ENCODE measurements at places on chromosomes 6 and 20. TPM values are rescaled to one million over a fixed set of nuclear protein-coding genes. Genes with fewer than 3 reads are reported as not detected.

CPNE5 gene
- total RNA-seq: not detected

GRCh38 chr6:14309951-14310445 lies 192.4 kb downstream of the CD83 start:
- DNase-seq: no peak
- no peaks in the 10 kb centered on the region for H3K27me3 ChIP-seq
- peaks cover 10% of the 10 kb centered on the region for H3K4me1 ChIP-seq
- H3K36me3 ChIP-seq: no peaks in the 10 kb centered on the region

- H3K4me3 ChIP-seq: no peak overlapping the region
- H3K36me3 ChIP-seq: peaks cover 14% of the 10 kb centered on the region
- H3K27me3 ChIP-seq: no peaks in the 10 kb centered on the region
- no peak overlapping the region for H3K27ac ChIP-seq
- H3K4me1 ChIP-seq: no peaks in the 10 kb centered on the region
- DNase-seq: no peak
Measured at GRCh38 chr6:158539413-158539812, 20.5 kb upstream of the TMEM181 start.

WRNIP1 gene
- total RNA-seq: 36.9 TPM

- no peaks in the 10 kb centered on the region for H3K27me3 ChIP-seq
- no peaks in the 10 kb centered on the region for H3K36me3 ChIP-seq
- no peaks in the 10 kb centered on the region for H3K4me1 ChIP-seq
- H3K4me3 ChIP-seq: no peak overlapping the region
- no peak overlapping the region for H3K27ac ChIP-seq
Measured at GRCh38 chr6:137717074-137718073, 149.7 kb upstream of the TNFAIP3 start.

GRCh38 chr20:39676857-39677391 lies 714.8 kb downstream of the DHX35 start:
- no peak overlapping the region for H3K27ac ChIP-seq
- no peak for DNase-seq
- H3K36me3 ChIP-seq: no peaks in the 10 kb centered on the region
- no peak overlapping the region for H3K4me3 ChIP-seq
- no peaks in the 10 kb centered on the region for H3K27me3 ChIP-seq

HLA-DMB gene
- total RNA-seq: 32.4 TPM

FKBP5 gene
- total RNA-seq: 14.3 TPM

LRRN4 gene
- 2.6 TPM for total RNA-seq

DNA sequence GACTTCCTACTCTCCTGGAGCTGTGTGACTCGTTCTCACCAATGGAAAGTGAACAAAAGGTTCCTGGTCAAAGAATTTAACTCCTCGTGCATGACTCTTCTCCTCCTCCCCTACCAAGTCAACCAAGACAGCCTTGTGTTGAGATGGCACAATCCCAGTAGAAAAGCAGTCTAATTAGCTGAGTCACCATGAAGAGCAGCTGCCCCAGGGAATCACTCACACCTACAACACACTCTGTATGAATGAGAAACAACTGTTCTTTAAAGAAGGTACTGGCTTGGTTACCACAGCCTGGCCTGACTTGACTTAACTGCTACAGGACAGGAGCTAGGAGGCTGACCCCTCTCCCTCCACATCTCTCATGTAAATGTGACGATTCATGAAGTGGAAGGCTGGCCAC lies 2.9 kb upstream of the HLA-DOB start:
- H3K36me3 ChIP-seq: no peaks in the 10 kb centered on the region
- H3K4me3 ChIP-seq: no peak overlapping the region
- H3K4me1 ChIP-seq: peaks cover 12% of the 10 kb centered on the region
- no peak for DNase-seq

- H3K27me3 ChIP-seq: no peaks in the 10 kb centered on the region
- no peaks in the 10 kb centered on the region for H3K4me1 ChIP-seq
- no peak overlapping the region for H3K27ac ChIP-seq
- DNase-seq: no peak
Measured at GRCh38 chr20:29740601-29740950, 1516.9 kb upstream of the DEFB115 start.

- DNase-seq: peak; percentile 95
- peaks cover 94% of the 10 kb centered on the region for H3K27me3 ChIP-seq
- H3K27ac ChIP-seq: no peak overlapping the region
- H3K4me1 ChIP-seq: peaks cover 9% of the 10 kb centered on the region
- no peaks in the 10 kb centered on the region for H3K36me3 ChIP-seq
Measured at GRCh38 chr6:32087574-32088486, 21.3 kb downstream of the TNXB start.

ZBTB24 gene
- total RNA-seq: 11.5 TPM

BTN1A1 gene
- total RNA-seq: not detected

COL12A1 gene
- total RNA-seq: 20.4 TPM

DNA sequence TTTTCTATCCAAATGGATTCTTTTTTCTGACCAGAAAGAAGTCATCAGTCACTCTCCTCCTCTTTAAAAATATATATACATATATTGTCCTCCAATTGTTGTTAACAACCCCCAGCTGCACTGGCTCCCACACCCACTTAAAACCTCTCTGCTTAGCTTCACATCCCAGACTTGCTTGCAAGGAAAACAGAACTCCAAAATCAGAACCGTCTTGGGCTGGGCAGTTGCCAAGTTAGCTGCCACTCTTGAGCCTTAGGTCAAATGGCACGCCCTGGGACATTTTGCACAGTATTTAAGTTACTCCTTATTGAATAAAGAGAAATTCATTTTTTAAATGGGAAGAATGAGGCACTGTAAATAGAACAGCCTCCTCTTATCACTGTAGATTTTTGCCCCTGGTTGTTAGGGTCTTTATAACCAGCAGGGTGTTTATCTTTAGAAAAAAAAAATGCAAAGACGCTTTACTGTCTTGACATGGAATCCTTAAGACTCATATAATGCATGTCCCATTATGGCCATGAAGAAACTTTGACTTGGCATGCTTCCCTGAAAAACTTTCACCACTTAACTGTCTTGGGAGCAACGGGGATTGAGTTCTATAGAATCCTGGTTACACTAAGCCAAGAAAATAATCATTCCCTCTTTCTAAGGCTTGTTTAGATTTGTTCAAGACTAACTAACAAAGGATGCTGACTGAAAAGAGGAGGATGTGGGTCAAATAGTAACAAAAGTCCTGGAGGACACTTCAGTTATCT lies 204.5 kb downstream of the ISM1 start:
- H3K27me3 ChIP-seq: no peaks in the 10 kb centered on the region
- no peak for DNase-seq
- no peak overlapping the region for H3K27ac ChIP-seq
- peaks cover 5% of the 10 kb centered on the region for H3K36me3 ChIP-seq
- no peak overlapping the region for H3K4me3 ChIP-seq
- H3K4me1 ChIP-seq: peaks cover 15% of the 10 kb centered on the region

POM121L2 gene
- not detected for total RNA-seq

DNA sequence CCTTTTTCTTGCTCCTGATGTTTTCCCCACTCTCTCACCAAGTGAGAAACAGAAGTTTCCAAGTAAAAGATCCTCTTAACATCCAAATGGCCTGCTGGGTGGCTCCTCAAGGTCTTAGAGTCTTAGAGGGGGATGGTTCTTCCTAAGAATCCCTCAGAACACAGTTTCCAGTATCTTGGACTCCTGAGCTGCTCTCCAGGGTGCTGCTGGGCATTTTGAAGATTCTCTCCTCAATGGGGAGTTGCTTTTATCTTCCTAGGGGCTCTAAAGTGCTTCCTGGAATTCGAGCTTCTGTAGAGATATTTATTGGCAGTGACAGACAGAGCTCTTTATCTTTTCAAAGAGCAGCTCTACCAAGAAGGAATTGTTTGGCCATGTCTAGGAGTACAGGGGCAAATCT lies 70.8 kb upstream of the SLC35B3 start:
- H3K27ac ChIP-seq: no peak overlapping the region
- H3K4me3 ChIP-seq: no peak overlapping the region
- no peaks in the 10 kb centered on the region for H3K27me3 ChIP-seq
- DNase-seq: no peak
- no peaks in the 10 kb centered on the region for H3K36me3 ChIP-seq

FAM209B gene
- not detected for total RNA-seq

DYNLT2 gene
- 2.7 TPM for total RNA-seq

DNA sequence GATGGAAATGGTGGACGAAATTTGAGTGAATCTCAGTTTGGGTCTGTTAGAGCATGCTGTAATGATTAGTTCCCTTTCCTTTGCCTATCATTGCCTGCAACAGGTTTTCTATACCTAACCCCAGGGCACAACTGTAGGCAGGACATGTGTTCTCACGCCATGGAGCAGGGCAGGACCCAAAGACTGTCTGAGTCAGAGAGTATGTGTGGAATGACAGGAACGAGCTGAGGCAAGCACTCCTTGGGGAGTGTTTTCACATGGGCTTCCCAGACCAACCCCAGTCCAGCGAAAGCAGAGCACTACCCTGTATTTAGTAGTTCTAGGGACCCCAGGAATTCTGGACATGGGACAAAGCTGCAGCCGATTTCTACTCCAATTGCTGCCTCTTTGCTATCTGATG lies 234.2 kb downstream of the HACE1 start:
- H3K36me3 ChIP-seq: no peaks in the 10 kb centered on the region
- DNase-seq: peak; percentile 56
- no peak overlapping the region for H3K27ac ChIP-seq
- no peaks in the 10 kb centered on the region for H3K27me3 ChIP-seq

DNA sequence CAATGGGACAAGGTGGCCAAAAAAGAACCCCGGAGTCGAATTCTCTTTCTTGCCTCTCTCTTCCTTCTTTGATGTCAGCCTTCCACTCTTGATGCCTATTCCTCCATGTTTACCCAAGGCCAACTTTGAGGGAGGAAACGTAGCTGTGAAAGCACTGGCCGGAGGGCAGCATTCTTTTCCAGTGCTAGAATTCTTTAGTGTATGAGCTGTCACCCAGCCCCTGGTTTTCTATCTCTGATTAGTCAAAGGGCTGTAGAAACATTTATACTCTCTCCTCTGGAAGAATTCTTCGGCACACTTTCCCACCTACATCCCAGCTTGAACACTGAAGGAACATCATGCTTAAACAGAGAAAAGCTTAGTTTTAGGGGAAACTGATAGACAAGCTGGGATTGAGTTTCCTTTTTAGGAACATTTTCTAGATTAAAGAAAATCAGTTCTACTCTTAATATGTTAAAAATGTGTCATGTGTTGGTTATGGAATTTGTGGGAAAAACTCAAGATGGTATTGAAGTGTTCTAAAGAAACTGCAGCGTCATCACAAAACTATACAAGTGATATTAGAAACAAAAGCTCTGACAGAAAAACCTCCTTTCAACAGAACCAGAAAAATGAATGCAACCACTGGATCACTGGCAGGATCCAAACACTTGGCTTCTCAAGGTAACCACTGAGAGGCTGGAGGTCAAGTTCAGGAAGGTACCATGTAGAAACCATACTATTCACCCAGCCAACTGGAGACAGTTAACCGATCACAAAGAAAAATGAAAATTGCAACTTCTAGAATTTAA lies 20.7 kb upstream of the UTRN start:
- DNase-seq: peak; percentile 70
- no peaks in the 10 kb centered on the region for H3K36me3 ChIP-seq
- H3K27me3 ChIP-seq: no peaks in the 10 kb centered on the region
- peak overlapping the region; percentile 52 for H3K4me3 ChIP-seq
- peaks cover 18% of the 10 kb centered on the region for H3K4me1 ChIP-seq

Data from Calu3 (cell line).